ENCODE measurements at places on chromosomes 4 and X. TPM values are rescaled to one million over a fixed set of nuclear protein-coding genes. Genes with fewer than 3 reads are reported as not detected.
A peak's percentile ranks its signal among the peaks of the same experiment; 100 is the strongest.

The RGN gene
- total RNA-seq = 4.4 TPM

The TCP11X2 gene
- total RNA-seq = not detected

The CFAP47 gene
- not detected for total RNA-seq

The CLIC2 gene
- 1.2 TPM for total RNA-seq

The KIAA1210 gene
- not detected for total RNA-seq

The FGFR3 gene
- total RNA-seq = 0.29 TPM

The SLC4A4 gene
- total RNA-seq = 24.8 TPM

GRCh38 chr4:123667991-123668390, 271.4 kb downstream of the SPRY1 start:
- H3K36me3 ChIP-seq = no peaks in the 10 kb centered on the region
- no peaks in the 10 kb centered on the region for H3K27me3 ChIP-seq
- no peak for DNase-seq
- H3K27ac ChIP-seq = no peak overlapping the region
- H3K4me3 ChIP-seq = no peak overlapping the region

DNA sequence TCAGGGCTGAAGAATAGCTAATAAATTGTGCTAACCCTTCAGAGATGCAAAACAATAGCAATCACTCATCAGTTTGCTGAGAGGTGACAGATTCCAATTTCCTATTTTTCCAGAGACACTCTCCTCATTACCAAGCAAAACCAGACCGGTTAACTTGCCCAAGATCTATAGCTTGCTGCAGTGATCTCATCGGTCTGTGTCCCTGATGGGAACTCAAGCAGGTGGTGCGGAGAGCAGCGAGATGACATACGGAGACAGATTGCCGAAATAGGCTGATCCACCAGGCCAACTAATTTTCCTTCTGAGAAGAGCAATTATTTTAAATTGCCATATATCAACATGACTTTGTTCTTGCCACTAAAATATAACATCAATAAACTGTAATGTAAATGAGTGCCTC, 10.5 kb upstream of the DCHS2 start:
- H3K36me3 ChIP-seq = no peaks in the 10 kb centered on the region
- no peaks in the 10 kb centered on the region for H3K27me3 ChIP-seq
- no peak overlapping the region for H3K4me3 ChIP-seq

- no peaks in the 10 kb centered on the region for H3K27me3 ChIP-seq
- no peaks in the 10 kb centered on the region for H3K36me3 ChIP-seq
- H3K4me1 ChIP-seq = no peaks in the 10 kb centered on the region
- H3K27ac ChIP-seq = no peak overlapping the region
- no peak overlapping the region for H3K4me3 ChIP-seq
- no peak for DNase-seq
Measured at GRCh38 chr4:8775751-8776355, 95.8 kb downstream of the HMX1 start.

- H3K27ac ChIP-seq = no peak overlapping the region
- no peaks in the 10 kb centered on the region for H3K27me3 ChIP-seq
- H3K36me3 ChIP-seq = no peaks in the 10 kb centered on the region
Measured at GRCh38 chr4:101284546-101284945, 62.8 kb downstream of the PPP3CA start.

- H3K4me3 ChIP-seq = no peak overlapping the region
- no peaks in the 10 kb centered on the region for H3K27me3 ChIP-seq
- DNase-seq = peak; percentile 64
- no peaks in the 10 kb centered on the region for H3K36me3 ChIP-seq
- H3K4me1 ChIP-seq = no peaks in the 10 kb centered on the region
Measured at GRCh38 chr4:174423257-174423944, 98.9 kb downstream of the HPGD start.

DNA sequence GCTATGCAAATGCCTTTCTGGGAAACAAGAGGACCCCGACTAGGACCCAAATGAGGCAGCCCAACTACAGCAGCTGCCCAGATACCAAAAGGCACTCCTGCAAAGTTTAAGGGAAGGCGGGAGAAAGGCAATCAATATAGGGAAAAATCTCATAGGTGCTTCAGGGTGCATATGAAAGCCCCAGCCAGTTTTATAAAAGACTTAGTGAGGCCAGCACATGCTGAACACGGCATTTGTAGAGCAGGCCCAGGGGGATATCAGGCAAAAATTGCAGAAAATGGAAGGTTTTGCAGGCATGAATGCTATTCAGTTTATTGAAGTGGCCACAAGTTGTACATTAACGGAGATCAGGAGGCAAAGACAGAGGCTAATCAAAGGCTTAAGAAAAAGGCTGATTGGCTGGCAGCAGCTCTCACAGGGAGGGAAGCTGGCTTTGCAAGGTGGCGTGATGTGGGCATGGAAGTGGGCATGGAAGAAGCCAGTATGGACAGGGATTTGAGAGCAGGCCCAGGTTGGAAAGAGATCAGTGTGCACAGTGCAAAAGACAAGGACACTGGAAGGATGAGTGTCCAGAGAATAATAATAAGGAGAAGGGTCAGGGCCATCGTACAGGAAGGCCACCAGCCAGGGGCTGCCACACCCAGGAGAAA, 37.7 kb upstream of the UGT2B7 start:
- DNase-seq = no peak
- no peak overlapping the region for H3K27ac ChIP-seq
- H3K27me3 ChIP-seq = no peaks in the 10 kb centered on the region
- peaks cover 2% of the 10 kb centered on the region for H3K4me1 ChIP-seq
- H3K36me3 ChIP-seq = no peaks in the 10 kb centered on the region
- H3K4me3 ChIP-seq = no peak overlapping the region

GRCh38 chr4:152860046-152860445, 76.1 kb upstream of the FHDC1 start:
- H3K4me3 ChIP-seq = no peak overlapping the region
- H3K27me3 ChIP-seq = no peaks in the 10 kb centered on the region
- H3K27ac ChIP-seq = no peak overlapping the region
- no peaks in the 10 kb centered on the region for H3K4me1 ChIP-seq

DNA sequence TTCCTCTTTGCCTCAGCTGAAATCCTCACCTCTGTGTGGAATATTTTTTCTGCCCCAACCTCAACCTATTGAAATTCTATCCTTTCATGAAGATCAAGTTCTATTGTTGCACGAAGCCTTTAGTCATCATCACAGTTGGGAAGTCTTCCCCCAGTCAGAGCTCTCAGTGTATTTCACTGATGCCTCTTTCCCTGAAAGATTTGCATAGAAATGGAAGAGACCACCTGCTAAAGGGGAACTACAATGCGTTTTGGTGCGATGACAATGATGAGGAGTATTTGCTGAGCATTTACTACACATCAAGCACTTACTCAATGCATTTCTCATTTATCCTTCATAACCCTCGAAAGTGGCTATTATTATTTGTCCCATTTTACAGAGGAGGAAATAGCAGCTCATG, 151.2 kb upstream of the KLF3 start:
- no peak overlapping the region for H3K4me3 ChIP-seq
- H3K27ac ChIP-seq = no peak overlapping the region
- H3K27me3 ChIP-seq = peaks cover 3% of the 10 kb centered on the region
- no peak for DNase-seq
- no peaks in the 10 kb centered on the region for H3K4me1 ChIP-seq
